ENCODE measurements at places on chromosomes 7 and 10. TPM values are rescaled to one million over a fixed set of nuclear protein-coding genes. Genes with fewer than 3 reads are reported as not detected.

ARHGEF35 gene
- 0.51 TPM for total RNA-seq

CPA1 gene
- total RNA-seq: under 0.01 TPM

TUBAL3 gene
- not detected for total RNA-seq

LIMK1 gene
- 14.9 TPM for total RNA-seq

ITPRID1 gene
- not detected for total RNA-seq

SCART1 gene
- 1.3 TPM for total RNA-seq

LIPN gene
- total RNA-seq: not detected

SHH gene
- total RNA-seq: under 0.01 TPM

RAMP3 gene
- under 0.01 TPM for total RNA-seq

Data from fibroblast of lung (primary cell).